Cortex of kidney (tissue), 1 donor: ENCODE measurements at places on chromosomes 1 and 21.

GRCh38 chr1:182389619-182390047, 2.0 kb downstream of the GLUL start:
- no peak for DNase-seq

- DNase-seq: no peak
Measured at GRCh38 chr21:26224366-26224765, 53.8 kb upstream of the APP start.

DNA sequence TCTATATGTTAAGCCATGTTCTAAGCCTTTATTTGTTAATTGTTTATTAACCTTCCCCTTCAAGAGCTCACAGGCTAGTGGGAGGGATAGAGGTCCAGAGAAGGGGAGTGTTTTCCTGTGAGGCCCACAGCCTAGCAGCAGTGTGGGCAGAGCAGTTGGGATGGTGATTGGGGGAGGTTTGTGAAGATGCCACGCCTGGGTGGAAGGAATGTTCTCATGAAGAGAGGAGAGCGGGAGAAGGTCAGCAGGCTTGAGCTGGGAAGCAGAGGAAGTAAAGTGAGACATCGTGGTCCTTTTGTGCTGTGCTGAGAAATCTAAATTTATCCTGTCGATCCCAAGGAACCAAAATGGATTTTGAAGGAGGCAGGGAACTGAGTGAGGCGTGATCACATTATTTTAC, 42.6 kb downstream of the TRAPPC10 start:
- DNase-seq: no peak

- no peak for DNase-seq
Measured at GRCh38 chr1:147647796-147648633, 22.3 kb downstream of the ACP6 start.

GRCh38 chr1:206584683-206585082, 27.6 kb downstream of the EIF2D start:
- no peak for DNase-seq

GRCh38 chr1:204721373-204722055, 36.0 kb upstream of the LRRN2 start:
- no peak for DNase-seq

- DNase-seq: no peak
Measured at GRCh38 chr1:1255078-1255477, 8.6 kb upstream of the C1QTNF12 start.

DNA sequence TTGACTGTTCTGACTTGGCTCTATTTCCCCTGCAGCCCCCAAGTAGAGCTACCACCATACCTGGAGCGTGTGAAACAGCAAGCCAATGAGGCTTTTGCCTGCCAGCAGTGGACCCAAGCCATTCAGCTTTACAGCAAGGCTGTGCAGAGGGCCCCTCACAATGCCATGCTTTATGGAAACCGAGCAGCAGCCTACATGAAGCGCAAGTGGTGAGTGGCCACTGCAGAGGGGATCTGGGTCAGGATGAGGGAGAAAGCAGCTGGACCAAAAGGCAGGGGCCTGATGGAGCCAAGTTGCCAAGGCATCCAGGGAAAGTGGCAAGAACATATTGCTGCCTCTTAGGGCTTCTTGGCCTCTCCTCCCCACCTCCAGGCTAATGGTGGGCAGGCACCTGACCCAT, 24.1 kb upstream of the TMEM222 start:
- DNase-seq: no peak

DNA sequence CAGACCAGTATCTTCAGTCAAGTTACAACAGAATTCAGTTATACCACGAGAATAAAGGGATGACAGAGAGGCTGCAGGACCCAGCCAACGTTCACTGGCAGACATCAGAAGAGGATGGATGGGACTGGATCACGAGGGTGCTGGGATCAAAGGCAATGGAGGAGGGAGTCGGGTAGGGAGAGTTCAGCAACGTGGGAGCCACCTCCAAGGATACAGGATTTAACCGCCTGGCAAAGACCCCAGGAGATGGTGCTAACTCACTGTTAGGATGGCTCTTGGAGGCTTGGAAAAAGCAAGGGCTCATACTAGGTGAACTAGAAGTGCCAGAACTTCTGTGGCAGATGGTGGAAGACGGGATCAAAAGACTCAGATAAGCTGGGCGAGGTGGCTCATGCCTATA, 99.1 kb upstream of the DISP3 start:
- no peak for DNase-seq

DNA sequence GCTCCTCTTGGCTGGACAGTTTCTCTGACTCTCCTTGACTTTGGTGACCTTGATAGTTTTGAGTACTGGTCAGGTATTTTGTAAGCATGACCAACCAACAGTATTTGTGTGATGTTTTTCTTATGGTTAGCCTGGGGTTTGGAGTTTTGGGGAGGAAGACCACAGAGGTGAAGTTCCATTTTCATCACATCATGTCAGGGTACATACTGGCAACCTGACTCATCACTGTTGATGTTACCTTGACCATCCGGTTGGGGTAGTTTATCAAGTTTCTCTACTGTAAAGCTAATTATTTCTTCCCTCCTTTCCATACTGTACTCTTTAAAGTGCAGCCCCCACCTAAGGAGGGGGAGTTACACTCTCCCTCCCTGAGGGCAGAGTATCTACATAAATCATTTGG, 13.4 kb downstream of the OSCP1 start:
- DNase-seq: no peak

DNA sequence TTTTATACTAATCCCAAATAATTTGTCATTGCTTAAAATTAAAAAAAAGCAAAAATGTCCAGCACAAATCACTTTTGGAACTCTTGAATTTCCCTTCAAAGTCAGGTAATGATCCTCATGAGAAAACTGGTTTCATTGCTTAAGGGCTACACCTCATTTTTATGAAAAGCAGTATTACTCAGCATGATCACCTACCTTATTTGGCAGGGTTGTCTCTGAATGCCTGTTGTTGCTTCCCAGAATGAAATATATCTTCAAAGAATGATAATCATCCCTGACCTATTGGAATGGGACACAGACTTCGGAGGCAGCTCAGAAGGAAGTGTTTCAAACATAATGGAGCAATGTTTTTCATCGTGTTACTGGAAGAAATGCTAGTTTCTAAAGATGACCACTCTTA, 29.7 kb downstream of the C1orf21 start:
- no peak for DNase-seq

DNA sequence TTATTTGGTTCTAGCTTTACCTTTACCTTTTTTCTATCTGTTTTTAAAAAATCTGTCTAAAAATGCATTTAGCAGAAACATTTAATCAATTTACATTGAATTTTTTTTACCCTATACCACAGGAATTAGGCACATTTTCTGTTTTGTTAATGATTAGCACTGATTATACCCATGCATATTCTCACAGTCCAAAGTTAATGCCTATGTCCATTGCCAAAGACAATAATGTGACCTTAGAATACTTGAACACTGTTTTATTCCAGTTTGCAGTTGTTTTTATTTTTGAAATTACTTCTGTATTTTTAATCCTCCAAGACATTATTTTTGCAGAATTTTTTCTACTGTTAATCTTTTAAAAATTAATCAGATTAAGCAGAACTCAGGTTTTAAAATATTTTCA, 11.0 kb upstream of the AMY2B start:
- DNase-seq: no peak

DNA sequence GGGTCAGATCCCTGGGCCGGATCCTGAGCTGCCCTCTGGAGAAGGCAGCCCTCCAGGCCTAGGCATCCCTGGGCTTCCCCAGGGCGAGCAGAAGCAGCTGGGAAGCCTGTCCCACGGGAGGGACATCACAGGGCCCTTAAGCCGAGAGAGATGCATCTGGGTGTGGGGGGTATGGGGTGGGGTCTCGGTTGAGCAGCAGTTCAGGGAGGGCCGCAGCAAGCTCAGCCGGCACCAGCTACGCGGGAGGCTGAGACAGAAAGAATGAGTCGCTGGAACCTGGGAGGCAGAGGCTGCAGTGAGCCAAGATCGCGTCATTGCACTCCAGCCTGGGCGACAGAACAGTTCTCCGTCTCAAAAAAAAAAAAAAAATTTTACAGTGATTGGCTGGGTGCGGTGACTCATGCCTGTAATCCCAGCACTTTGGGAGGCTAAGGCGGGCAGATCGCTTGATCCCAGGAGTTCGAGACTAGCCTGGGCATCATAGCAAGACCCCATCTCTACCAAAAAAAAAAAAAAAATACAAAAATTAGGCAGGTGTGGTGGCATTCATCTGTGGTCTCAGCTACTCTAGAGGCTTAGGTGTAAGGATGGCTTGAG, 37.7 kb downstream of the RRP1 start:
- no peak for DNase-seq

DNA sequence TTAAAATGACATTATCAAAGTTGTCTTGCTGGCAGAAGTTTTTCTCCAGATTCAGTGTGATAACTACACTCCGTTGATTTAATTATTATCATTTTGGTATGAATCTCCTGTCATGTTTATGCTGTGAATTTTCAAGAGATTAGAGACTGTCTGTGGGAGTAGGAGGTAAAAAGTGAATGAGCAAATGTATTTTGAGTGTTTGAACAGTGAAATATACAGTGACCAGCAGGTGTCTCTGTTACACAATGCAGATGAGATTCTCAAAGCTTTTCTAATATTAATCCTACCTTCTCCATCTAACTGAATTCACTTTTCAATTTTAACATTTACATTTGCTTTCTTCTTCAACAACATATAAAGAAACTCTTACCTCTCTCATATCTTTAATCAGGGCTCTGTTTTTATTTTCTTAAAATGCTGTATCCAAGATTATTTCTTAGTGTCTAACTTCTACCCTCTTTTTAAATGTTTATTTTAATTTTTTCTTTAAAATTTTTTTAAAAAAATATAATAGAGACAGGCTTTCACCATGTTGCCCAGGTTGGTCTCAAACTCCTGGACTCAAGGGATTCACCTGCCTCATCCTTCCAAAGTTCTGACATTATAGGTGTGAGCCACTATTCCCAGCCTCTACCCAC, 20.9 kb upstream of the HSPA13 start:
- no peak for DNase-seq

GRCh38 chr1:160942926-160943325, 11.7 kb downstream of the ITLN2 start:
- DNase-seq: no peak

- no peak for DNase-seq
Measured at GRCh38 chr1:94755675-94756074, 64.5 kb upstream of the SLC44A3 start.

- DNase-seq: no peak
Measured at GRCh38 chr1:8351693-8352470, 34.0 kb downstream of the SLC45A1 start.

DNA sequence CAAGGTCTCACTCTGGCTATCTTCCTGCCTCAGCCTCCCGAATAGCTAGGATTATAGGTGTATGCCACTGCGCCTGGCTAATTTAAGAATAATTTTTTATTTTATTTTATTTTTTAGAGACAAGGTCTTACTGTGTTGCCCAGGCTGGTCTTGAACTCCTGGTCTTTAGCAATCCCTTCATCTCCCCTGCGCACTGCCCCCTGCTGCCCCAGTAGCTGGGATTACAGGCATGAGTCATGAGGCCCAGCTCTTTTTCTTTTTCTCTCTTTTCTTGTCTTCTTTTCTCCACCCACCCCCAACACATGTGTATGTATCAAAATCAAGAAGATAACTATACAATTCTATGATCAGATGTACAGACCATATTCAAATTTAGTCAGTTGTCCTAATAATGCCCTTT, 87.2 kb downstream of the PEX14 start:
- no peak for DNase-seq

- DNase-seq: no peak
Measured at GRCh38 chr1:90729504-90730242, 12.6 kb upstream of the BARHL2 start.

GRCh38 chr21:32990666-32991065, 35.1 kb upstream of the OLIG2 start:
- DNase-seq: no peak

GRCh38 chr1:115955228-115955627, 21.1 kb upstream of the SLC22A15 start:
- DNase-seq: no peak

DNA sequence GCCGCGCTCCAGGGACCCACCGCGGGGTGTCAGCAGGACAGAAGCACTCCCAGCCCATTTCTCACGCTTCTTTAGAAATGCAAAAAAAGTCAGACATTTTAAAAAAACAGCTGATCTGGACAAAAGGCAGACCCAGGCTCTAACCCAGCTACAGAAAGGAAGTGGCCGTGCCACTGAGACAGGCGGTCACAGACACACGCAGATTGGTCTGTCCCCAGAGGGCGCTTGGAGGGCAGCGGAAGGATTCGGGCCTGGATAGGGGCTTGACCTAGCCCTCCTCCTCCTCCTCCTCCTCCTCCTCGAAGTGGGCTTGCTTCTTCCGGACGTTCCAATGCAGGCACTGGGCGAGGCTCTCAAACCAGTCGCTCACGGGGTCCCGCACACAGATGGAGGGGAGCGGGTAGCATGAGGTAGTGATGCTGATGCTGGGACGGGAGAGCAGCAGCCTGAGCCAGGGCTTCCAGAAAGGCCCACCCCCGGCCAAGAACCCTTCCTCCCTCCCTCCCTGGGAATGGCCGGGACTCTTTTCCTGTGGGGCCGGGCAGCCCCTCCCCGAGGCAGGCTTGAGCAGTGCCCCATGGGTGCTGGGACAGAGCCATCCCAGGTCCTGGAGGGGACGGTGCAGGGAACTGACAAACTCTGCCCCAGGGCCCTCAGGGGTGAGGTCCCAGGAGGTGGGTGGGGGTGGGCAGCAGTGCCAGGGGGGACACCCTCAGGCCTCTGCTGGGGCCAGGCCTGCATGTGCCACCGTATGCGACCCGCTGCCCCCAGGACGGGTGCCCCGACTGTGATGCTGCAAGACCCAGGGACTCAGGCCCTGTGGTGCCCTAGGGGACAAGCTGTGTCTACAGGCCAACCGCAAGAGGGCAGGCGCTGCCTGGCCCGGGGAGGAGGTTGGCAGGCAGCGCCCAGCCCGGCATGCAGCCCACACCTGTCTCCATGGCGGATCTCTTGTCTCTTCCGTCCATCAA, 25.3 kb downstream of the NADK start:
- DNase-seq: no peak
